ENCODE measurements at places on chromosomes 13 and 19.

GRCh38 chr13:79799059-79799867, 318.3 kb downstream of the NDFIP2 start:
- DNase-seq = no peak

DNA sequence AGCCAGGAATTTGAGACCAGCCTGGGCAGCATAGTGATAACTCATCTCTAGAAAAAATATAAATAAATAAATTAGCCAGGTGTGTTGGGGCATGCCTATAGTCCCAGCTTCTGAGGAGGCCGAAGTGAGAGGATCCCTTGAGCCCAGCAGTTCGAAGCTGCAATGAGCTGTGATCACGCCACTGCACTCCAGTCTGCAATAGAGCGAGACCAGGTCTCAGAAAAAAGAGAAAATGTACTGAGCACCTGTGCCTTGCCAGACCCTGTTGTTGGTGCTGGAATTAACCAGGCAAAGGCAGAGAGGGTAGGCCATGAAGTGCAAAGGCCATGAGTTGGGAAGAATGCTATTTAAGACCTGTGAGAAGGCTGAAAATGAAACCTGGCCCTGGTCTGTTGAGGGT, 2.7 kb downstream of the CYTH2 start:
- DNase-seq = no peak

DNA sequence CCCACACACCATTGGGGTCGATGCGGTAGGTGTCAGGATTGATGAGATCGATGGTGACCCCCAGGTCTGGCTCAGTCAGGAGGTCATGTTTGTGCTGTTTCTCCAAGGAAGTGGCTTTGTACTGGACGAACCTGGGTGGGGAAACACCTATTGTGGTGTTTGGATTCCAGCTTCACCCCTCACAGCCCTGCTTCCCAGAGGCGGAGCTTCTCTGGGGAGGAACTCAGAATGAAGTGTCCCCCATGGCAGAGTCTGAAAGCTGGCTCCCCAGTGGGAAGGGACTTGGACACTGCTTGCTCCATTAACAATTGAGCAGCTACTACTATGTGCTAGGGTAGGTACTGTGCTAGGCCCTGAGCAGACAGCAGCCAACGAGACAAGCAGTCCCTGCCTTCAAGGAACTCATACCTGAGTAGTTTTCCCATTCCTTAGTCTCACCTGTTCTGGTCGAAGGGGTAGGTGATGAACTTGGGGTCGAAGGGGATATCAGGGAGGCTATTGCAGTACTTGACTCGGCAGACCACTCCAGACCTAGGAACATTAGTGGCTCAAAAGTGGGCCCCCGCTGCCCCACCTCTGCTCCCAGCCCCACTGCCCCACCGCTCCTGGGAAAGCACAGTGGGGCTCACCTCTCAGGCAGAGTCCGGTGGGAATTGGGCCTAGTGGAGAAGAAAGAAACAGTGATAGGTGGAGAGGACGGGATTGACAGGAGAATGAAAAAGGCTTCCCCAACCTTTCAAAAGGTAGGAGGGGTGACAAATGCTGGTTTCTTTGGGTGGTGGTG, 1.1 kb downstream of the PAF1 start:
- no peak for DNase-seq

- DNase-seq = peak; percentile 71
Observed at GRCh38 chr13:101258071-101258470, 158.2 kb downstream of the NALCN start.

DNA sequence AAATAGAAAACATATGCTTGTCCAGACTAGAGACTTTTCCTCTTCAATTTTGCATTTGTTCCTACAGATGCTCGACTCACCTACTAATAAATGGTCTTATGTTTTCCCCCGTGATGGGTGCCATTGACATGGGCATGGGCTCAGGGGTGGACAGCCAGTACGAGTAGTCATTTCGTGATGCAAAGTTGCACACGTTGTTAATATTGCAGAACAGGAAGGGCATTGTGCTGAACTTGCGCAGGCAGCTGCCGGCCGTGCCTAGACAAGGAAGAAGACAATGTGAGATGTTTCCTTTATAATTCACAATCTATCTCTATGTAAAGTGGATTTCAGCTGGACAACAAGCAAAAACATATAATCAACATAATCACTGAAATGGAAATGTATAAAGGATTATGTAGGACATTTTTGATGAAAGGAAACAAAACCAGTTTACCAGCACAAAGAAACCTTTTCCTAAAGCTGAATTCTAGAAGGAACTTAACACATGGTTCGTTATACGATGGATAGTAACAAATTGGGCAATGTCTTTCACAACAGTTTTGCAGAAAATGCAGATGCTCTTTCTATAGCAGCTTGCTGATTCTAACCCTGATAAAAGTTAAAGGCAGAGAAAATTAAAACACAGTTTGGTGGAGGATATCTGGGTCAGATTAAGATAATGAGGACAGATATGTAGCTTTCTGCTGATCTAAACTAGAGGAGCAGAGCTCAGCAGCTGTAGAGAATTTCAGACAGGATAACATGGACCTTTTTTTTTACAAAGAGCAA, 145.7 kb downstream of the COL4A1 start:
- DNase-seq = no peak

GRCh38 chr19:14337510-14337909, 43.7 kb upstream of the ADGRE5 start:
- peak; percentile 48 for DNase-seq

DNA sequence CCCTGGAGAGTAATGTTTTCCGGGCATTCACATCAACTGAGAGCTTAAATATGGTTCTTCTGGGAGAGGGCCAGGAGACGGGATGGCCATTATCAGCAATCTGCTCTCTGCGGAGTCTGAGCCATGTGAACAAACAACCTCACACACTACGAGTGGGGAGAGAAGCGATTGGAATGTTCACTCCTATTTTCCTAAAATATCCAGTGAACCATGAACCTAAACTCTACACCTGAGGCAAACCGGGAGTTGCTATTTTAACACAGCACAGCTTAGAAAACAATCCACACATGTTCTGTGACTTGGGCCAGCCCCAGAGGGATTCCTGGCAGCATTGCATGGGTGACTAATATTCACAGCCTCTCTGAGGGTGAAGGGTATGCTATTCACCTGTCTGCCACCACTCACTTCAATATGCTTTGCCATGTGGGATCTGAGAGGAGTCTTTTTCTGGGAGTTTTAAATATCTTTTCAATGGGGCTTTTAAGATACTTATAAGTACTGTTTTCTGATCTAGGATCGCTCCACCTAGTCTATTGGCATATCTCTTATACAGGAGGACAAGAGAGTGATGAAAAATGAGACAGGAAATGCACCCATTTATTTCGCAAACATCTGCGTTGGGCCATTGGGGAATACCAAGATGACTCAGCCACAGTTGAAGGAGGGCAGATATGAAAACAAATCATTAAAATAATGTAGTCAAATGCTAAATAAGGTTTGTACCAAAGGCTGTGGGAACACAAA, 72.6 kb upstream of the SERP2 start:
- DNase-seq = no peak

GRCh38 chr13:28626266-28626665, 32.7 kb upstream of the POMP start:
- no peak for DNase-seq

GRCh38 chr13:39273953-39274738, 235.9 kb downstream of the NHLRC3 start:
- DNase-seq = no peak

GRCh38 chr19:6610934-6611852, 20.2 kb upstream of the CD70 start:
- DNase-seq = no peak
